Iris pigment epithelial cell (primary cell): ENCODE measurements at places on chromosomes 6 and 20.

DNA sequence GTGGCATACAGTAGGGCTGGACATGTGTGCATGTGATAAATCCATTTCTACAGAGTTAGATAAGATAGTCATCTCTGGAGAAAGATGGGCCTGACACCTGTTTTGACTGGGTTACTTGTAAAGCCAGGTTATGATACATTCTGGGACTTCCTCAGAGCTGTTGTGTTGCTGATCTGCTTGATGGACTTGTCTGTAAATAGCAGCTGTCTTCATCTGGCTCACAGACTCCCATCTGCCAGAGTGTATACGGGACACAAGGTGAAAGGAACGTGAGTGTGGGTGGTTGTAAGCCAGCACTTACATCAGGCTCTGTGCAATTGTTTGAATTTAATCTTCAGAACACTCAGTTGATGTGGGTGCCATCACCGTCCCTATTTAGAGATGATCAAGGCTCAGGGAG is 49.8 kb downstream of the ZDHHC14 start:
- DNase-seq: no peak

GRCh38 chr6:167150941-167151549 is 6.7 kb downstream of the GPR31 start:
- no peak for DNase-seq

- no peak for DNase-seq
Measured at GRCh38 chr6:132400555-132400882, 756 bp downstream of the MOXD1 start.

DNA sequence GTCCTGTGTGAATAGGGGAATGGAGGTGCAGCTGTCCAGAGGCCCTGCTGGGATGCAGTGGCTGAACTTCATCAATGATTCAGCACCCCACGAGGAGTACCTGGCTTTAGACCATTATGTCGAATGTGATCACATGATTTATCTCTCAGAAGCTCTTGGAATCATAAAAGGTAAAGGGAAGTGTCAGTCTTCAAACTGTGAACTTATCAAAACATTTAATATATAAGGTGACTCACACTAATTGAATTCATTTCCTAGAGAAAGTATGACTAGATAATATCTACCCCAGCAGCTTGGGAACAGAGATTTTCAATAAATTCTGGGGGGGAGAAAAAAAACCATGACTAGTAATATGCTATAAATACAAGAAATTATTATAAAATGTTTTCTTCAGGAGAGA is 29.5 kb downstream of the ALDH8A1 start:
- no peak for DNase-seq

- DNase-seq: no peak
Measured at GRCh38 chr6:165231177-165231576, 78.2 kb downstream of the C6orf118 start.

GRCh38 chr6:102215425-102215824 is 821.9 kb downstream of the GRIK2 start:
- DNase-seq: no peak

- DNase-seq: no peak
Measured at GRCh38 chr6:96675597-96675996, 112.7 kb downstream of the FHL5 start.
